ENCODE measurements at places on chromosomes 7 and 10.
A peak's percentile ranks its signal among the peaks of the same experiment; 100 is the strongest.

- DNase-seq: no peak
Measured at GRCh38 chr7:134804854-134805253, 25.4 kb downstream of the CALD1 start.

DNA sequence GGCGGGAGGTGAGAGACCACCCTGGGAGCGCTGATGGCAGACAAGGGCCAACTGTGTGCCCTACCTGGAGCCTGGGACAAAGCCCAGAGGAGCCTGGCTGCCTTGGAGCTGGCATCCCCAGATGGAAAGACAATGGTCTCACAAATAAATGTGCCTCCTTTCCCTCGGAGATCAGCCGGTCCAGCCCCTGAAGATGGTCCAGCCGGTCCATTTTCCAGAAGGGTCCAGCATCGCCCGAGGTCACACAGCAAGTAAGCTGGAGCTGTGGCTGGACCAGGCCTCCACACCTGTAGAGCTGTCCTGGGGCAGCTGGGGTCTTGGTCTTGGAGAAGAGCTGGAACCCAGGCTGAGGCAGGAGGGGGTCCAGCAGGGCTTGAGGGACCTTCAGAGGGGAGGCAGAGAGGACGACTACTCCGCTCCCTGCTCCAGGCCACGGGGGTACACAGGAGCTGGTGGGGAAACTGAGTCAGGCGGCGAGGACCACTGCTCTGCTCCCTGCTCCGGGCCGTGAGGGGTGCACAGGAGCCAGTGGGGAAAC lies 3.6 kb downstream of the ELFN1 start:
- DNase-seq: no peak

- DNase-seq: no peak
Measured at GRCh38 chr7:109772161-109772560, 1202.5 kb downstream of the DNAJB9 start.

GRCh38 chr10:7906128-7906527 lies 87.8 kb downstream of the TAF3 start:
- no peak for DNase-seq

- DNase-seq: no peak
Measured at GRCh38 chr10:126536148-126536547, 134.3 kb downstream of the C10orf90 start.

DNA sequence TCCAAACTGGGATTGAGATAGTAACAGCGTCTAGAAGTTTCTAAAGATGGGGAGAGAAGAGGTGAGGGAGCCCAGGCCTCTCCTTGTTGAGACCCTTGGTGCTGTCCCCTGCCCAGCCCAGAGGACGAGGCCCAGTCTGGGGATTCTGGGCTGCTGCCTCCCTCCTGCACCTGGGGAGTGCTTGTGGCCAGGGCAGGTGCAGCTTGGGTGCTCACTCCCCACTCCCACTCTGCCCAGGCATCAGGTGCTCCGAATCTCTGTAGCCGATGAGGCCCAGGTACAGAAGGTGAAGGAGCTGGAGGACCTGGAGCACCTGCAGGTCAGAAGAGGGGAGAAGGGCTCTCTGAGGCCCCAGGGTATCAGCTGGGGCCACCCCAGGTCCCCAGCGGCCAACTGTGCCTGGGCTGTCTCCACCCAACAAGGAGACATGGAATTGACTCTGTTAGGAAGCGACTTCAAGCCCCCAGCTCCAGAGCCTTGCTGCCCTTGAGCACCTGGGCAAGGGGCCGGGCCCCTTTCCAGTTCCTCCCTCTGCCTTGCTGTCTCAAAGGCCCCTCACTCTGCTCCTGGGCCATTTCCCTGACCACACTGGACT lies 664 bp downstream of the CPA1 start:
- no peak for DNase-seq

GRCh38 chr10:127702271-127702670 lies 34.7 kb upstream of the FOXI2 start:
- no peak for DNase-seq

GRCh38 chr10:78455236-78455635 lies 421.6 kb downstream of the RPS24 start:
- no peak for DNase-seq

- DNase-seq: no peak
Measured at GRCh38 chr7:91288208-91288824, 24.1 kb downstream of the FZD1 start.

- no peak for DNase-seq
Measured at GRCh38 chr10:70604106-70604505, 1.6 kb upstream of the PRF1 start.

DNA sequence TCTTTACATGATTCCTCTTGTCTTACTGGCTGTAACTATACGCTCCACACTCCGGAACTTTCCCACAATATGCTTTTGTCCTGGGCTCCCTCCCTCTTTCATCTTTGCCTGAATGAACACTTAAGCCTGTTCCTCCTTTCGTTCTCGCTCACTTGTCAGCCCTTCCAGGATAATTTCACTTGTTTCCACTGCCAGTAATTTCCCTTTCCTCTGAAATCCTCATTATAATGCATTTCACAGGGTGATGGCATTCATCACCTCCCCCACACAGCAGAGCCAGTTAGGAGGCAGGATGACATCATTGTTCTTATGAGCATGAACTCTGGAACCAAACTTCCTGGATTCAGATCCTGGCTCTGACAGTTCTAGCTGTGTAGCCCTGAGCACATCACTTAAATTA lies 372.6 kb downstream of the GPR158 start:
- no peak for DNase-seq

GRCh38 chr7:30922596-30922995 lies 10.9 kb downstream of the AQP1 start:
- no peak for DNase-seq

DNA sequence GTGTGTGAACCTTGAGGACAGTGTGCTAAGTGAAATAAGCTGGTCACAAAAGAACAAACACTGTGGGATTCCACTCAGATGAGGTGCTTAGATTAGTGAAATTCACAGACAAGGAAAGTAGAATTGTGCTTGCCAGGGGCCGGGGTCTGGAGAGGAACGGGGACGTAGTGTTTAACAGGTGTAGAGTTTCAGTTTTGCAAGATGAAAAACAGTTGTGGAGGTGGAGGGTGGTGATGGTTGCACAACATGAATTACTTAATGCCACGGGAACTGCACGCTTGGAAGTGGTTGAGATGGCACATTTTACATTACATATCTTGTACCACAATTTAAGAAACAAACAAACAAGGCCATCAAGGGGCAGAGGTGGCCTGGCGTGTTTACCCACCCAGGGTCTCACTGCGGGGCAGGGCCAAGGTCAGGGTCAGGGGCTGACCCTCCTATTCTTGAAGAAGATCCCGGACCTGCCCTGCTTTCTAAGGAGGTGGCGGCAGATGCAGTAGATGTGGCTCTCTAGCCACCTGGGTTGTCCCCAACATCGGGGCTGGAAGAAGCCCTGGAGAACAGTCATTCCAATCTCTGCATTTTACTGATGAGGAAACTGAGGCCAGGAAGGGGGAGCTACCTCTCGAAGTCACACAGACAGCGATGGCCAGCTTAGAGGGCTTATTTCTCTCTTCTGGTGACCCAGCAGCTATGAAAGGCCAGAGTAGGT lies 91.5 kb upstream of the LRRC4 start:
- peak; percentile 80 for DNase-seq

DNA sequence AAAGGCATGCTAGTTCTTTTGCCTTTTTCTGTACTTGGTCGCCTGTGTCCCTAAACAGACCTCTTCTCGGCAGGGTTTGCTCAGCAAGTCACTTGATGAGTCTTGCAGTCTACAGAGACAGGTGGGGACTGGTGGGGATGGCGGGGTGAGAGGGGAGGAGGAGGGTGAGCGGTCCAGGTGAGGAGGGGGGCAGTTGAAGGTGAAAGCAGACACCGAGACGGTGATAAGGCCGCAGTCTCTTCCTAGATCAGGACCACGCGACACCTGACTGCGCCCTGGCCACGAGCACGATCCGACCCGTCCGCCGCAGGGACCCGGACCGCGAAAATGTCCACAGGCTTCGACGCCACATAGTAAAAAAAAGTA lies 566 bp downstream of the ASNS start:
- DNase-seq: no peak

Data from GF-D8 (cell line).